ENCODE measurements at places on chromosomes 13 and 19.

DNA sequence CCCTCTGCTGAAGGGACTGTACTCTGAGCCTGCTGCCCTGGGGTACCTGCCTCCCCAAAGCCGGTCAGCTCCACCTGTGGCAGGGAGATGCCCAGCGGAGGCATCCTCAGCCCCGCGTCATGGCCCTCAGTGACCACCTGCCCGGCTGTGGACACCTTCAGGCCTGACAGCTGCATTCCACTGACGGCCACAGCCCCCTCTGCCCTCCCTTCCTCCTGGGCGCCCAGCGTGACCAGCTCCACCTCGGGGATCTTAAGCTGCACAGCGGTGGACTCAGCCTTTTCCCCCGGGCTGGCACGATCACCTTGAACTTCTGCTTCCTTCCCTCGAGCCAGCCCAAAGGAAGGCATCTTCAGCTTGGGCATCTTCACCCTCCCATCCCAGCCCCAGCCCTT, 4.8 kb upstream of the HIPK4 start:
- no peak for DNase-seq

DNA sequence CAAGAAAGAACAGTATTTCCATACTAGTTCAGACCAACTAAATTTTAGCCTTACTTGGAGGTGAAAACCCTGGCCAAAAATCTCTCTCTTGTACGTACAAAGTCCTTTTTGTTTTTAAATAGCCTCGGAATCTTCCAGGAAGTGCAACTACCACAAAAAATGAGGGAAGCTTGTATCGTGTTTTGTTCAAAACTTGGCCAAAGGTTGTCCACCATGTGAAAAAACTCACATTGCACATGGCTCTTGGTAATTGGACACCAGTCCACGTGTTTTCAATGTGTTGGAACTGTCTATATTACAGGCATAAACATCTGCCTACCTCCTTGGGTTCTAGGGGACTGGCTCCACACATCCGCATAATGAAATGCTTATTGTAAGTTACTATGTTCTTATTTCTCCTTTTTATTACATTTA, 15.2 kb upstream of the STRN4 start:
- DNase-seq: no peak

GRCh38 chr19:3966051-3967017, 4.6 kb downstream of the DAPK3 start:
- no peak for DNase-seq

- DNase-seq: no peak
These were observed 180.4 kb downstream of the RBM26 start for GRCh38 chr13:79225487-79226232.

- no peak for DNase-seq
These were observed 1617.1 kb downstream of the PCDH9 start for GRCh38 chr13:65613004-65613403.

- DNase-seq: no peak
These were observed 4.9 kb downstream of the LIPE start for GRCh38 chr19:42422092-42422900.

GRCh38 chr13:32941368-32941767, 74.9 kb upstream of the KL start:
- no peak for DNase-seq

- no peak for DNase-seq
These were observed 59.4 kb upstream of the SPRY2 start for GRCh38 chr13:80400164-80400864.

GRCh38 chr13:54287062-54287764, 1258.6 kb downstream of the OLFM4 start:
- DNase-seq: no peak

DNA sequence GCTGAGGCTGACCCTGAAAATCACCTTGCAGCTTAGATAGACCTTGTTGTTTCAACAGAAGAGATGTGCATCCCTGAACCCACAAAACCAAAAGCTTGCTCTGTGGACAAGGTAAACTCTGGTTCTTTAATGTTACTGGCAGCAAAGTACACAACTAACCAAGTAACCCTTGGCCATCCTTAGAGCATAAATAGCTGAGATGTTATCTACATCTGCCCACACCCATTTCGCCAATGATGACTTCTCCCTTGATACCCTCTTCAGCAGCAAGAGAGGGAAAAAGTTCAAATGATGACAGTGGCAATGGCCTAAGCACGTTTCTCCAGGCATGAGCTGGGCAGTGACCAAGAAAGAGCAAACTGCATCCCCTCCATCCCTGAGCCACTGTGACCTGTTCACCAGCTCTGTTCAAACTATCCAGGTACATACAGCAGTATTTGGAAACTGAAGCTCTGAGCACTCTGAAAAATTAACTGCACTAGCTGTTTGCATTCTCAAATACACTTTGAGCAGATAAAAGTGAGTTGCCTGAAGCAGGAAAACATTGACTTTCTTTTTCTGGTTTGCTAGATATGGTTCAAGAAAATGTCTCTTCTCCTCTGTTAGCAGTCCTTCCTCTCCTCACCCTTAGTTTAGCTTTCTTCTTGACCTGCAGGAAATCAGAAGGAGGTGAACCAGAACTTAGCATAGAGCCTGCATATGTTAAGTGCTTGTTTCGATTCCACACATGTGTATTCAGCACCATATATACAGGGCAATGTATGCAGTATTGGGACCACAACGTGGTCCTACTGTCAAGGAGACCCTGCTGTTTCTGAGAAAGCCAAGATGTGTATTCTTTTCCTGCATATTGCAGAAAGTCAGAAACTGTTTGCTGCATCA, 231.7 kb downstream of the FOXO1 start:
- no peak for DNase-seq

DNA sequence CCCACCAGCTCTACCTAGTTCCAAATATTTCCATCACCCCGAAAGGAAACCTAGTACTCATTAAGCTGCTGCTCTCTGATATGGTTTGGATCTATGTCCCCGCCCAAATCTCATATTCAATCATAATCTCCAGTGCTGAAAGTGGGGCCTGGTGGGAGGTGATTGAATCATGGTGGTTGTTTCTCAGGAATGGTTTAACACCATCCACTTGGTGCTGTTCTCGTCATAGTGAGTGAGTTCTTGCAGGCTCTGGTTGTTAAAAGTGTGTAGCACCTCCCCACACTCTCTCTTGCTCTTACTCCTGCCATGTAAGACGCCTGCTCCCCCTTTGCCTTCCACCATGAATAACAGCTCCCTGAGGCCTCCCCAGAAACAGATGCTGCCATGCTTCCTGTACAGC, 43.4 kb upstream of the MED4 start:
- no peak for DNase-seq

DNA sequence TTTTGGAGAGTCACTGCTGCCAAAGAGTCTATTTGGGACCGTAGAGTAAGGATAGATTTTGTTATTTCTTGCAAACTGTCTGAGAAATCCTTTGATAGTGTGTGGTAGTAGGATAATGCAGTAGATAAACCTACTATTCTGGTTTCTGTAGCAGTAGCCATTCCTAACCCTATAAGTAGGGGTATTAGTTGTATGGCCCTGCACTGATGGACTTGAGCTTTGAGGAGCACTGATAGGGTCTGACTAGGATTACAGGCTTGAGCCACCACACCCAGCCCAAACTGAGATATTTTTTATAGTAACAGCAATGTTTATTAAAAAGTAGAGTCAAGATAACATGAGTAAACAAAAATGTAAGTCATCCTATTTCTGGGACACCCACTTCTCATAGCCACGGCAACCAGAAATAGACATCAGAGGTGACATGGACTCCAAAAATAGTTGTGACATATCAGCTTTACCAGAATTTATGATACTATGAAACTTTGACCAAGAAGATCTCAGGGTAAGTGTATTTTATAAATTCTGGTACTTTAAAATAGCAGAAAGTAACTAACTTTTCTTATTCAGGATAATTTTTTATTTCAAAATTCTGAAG, 479.1 kb downstream of the SUCLA2 start:
- DNase-seq: no peak

DNA sequence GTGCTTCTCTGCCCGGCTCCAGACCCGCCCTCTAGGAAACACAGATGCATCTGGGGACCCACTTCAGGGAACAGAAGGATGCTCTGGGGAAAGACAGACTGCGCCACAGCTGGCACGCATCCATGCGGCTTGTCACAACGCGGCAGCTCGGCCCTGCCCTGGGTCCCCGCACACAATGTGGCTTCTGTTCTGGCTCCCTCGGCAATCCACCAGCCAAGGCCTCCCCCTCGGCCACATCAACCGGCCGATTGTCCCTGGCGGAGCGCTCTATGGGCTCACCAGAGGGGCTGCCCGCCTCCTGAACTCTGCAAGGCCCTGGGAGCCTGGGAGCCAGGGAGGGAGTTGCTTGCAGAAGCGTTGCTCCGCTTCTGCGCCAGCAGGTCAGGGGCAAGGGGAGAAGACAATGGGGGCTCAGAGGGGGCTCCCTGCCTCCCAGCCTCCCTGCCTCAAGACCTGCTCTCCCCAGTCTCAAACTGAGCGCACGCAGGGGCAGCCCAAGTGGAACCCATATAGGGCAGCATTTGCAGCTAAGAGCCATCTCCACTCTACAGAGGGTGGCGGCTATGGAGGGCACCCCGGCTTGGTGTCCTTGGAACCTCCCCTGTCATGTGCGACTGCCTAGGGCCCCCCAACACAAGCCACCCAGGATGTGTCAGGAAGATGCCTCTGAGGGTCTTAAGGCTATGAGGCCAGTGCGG, 37.9 kb downstream of the MLLT1 start:
- no peak for DNase-seq
